Hypothalamus (tissue), 51 donors: ENCODE measurements at places on chromosomes 2 and 18.

- no peak for DNase-seq
Measured at GRCh38 chr2:152559008-152559407, 158.3 kb downstream of the PRPF40A start.

GRCh38 chr2:179238027-179238426, 26.6 kb downstream of the SESTD1 start:
- DNase-seq, result no peak

- no peak for DNase-seq
Measured at GRCh38 chr2:23554054-23554697, 169.2 kb downstream of the KLHL29 start.

- DNase-seq, result no peak
Measured at GRCh38 chr2:171630089-171630770, 57.0 kb upstream of the DYNC1I2 start.

- no peak for DNase-seq
Measured at GRCh38 chr2:187107001-187107400, 258.0 kb upstream of the ZSWIM2 start.

DNA sequence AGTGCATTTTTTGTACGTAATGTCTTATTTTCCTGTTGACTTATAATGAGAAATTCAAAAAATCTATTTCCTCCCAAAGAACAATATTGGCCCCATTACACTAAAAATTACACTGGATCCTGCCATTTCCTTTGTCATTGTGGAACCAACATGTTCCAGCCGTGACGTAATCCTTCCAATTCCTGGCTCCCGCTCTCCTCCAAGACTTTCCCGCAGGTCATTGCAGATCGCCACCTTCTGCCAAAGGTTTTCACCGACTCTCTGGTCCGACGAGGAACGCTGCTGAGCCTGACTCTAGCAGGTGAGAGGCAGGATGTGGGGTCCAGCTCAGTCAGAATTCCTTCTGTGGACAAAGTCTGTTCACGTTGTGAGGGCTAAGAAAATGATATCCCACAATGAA, 38.0 kb downstream of the PTGR3 start:
- no peak for DNase-seq

GRCh38 chr2:70894765-70895164, 40.9 kb upstream of the ATP6V1B1 start:
- DNase-seq, result no peak

- no peak for DNase-seq
Measured at GRCh38 chr2:236360496-236360895, 96.3 kb upstream of the ASB18 start.

DNA sequence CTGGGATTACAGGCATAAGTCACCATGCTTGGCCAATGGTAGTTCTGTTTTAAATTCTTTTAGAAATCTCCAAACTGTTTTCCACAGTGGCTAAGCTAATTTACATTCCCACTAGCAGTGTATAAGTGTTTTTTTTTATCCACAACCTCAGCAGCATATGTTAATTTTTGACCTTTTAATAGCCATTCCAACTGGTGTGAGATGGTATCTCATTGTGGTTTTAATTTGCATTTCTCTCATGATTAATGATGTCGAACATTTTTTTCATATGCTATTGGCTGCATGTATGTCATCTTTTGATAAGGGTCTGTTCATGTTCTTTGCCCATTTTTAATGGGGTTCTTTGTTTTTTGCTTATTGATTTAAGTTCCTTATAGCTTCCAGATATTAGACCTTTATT, 20.0 kb downstream of the MOCOS start:
- no peak for DNase-seq
